ENCODE measurements at places on chromosomes 5 and 9.

GRCh38 chr5:59496524-59497134, 396.9 kb downstream of the PDE4D start:
- no peak for DNase-seq

DNA sequence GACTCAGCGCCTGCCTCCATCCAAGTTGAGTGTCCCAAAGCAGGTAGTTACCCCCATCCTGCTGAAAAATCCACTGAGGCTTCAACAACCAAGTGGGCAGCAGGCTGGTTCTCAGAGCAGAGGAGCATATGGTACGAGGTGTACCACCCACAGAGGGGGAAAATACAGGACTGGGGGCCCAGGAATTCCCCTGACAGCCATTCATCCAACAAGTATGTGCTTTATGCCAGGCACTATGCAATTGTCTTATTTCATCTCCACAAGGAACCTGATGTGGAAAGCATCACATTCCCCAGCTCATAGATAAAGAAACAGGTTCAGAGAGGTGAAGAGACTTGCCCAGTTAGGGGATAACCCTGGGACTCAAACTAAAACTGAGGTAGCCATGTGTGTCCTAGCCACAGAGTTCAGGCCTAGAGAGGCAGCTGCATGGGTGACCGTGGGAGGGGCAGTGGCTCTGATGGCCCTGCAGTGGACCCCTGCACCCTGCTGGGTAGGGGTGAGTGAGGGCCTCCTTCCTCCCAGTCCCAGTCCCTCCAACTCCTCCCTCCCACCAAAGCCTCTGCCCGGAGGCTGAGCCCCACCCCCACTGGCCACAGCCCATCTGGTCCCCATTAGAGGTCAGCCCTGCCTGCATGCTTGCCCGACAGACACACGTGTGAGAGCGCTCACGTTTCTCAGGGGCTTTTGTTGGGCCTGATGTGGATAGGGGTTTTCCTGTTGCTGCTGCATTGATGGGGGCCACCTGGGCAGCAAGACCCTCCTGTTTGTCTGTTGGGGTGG, 11.5 kb downstream of the PDLIM4 start:
- no peak for DNase-seq

GRCh38 chr9:95505717-95506427, 10.9 kb downstream of the PTCH1 start:
- DNase-seq = no peak

DNA sequence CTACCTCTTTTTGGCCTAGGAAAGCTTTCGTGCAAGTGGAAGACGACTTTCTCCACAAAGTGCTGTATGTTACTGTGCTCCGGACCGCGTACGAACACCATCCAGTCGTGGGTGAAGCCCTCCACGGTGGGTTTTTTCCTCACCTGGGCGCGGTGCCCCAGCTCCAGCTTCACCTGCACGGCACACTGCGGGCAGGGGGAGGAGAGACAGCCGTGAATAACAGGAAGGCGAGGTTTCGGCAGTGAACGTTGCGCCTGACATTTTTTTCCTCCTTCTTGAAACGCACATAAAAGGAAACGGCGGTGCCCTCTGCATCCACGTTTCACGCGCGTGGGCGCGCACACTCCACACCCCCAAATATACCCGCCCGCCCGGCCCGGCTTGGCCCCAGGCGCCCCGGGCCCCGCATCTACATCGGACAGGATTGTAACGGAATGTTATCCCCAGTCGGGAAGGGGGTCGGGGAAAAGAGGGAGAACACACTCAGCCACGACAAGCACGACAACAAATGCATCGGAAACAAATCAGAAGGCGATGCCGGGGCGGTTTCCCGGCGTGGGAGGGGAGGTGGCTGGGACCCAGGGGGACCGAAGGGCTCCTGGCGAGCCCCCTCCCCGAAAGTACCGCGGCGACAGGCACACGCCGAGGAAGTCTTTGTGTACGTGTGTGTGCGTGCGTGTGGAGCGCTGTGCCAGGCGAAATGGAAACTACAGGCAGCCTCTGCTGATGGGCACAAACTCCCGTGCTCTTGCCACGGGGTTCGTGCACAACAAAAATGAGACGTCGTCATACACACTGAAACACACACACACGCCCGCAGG, 1.4 kb downstream of the MLLT3 start:
- DNase-seq = peak; percentile 54

DNA sequence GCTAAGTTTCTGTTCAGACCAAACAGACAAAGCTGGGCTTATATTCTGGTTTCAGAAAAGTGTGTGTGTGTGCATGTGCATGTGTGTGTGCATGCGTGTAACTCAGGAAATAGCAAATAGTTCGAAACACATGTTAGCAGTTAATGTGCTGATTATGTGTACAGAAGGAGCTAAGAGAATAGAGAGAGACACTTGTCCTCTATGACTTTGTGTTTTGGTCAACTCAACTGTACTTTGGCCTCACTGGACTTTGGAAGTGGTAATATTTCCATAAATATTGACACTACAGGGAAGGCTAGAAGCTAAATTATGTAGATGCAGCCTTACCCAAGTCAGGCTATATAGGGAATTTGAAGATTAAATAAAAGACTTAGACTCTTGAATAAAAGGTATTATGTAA, 155.5 kb downstream of the RAB3C start:
- no peak for DNase-seq
